ENCODE measurements at places on chromosomes 7 and 10.
A peak's percentile ranks its signal among the peaks of the same experiment; 100 is the strongest.

- peak; percentile 6 for DNase-seq
Measured at GRCh38 chr10:91032611-91033206, 111.8 kb upstream of the ANKRD1 start.

GRCh38 chr10:8071006-8071405 is 16.5 kb downstream of the GATA3 start:
- no peak for DNase-seq

DNA sequence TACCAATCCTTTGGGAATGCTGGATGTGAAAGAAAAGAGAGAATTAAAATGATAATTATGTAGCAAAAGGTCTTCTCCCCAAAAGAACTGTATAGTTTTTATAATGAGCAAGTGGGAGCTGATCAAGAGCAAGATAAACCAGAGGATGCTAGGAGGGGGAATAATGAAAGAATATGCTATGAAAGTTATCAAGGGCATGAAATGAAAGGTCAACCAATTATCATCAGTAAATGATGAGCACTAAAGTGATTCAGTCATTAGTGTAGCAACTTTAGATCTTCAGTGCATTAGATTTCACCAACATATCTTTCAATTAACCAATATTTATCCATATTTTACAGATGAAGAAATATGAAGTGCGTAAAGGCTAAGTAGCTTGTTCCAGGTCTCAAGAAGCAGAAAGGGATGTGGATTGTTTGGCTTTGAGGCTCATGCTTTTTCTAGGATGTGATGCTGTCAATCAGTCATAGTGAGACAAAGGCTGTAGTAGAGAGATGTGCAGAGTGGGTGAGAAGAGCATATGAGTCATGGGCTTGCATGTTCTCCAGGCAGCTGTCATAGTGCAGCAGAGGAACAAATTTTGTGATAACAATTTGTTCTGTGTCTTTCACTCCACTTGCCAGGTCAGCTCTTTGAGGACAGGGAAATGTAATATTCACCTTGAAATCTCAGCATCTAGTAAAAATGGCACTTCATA is 5.7 kb upstream of the OR2F2 start:
- no peak for DNase-seq

GRCh38 chr10:96270571-96270970 is 798 bp downstream of the BLNK start:
- no peak for DNase-seq

DNA sequence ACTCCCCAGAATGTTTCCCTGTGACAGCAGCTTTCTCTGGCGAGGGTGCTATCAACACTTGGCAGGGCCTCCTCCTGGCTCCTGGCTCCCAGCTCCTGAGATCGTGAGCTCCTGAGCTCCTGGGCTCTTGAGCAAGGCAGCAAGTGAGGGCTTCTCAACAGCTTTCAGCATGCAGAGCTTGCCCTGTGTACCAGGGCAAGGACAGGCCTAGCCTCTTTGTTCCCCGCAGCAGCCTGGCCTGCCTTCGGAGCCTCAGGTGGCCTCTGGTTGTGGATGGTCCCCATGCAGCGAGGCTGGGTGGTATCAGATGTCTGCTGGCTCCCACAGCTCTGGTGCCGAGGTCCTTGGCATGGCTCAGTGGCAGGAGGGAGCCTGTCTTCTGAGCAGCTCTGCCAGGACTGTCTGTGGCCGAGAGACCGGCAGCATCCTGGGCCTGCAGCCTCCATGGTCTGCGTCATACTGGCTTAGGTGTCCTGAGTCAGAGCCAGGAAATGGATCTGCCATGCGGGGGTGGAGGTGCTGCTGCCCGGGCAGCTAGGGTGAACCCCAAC is 44.2 kb downstream of the ZMIZ1 start:
- peak; percentile 5 for DNase-seq

GRCh38 chr10:129380279-129380678 is 86.8 kb upstream of the MGMT start:
- no peak for DNase-seq

DNA sequence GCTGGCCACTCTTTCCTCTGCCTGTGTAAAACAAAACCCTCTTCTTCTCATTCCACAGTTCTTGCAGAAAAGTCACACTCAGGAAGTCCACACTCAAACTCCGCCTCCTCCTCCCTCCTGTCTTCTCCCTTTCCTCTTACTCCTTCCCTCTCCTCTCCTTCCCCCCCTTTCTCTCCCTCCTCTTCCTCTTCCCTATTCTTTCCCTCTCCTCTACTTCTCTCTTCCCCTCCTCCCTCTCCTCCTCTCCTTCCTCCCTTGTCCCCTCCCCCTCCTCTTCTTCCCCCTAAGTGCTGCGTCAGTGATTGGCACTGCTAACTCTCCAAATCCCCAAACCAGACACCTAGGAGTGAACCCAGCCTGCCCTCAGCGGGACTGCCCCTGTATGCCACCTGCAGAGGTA is 67.0 kb downstream of the ZNF467 start:
- no peak for DNase-seq

- no peak for DNase-seq
Measured at GRCh38 chr10:97937928-97938327, 88.3 kb downstream of the GOLGA7B start.

DNA sequence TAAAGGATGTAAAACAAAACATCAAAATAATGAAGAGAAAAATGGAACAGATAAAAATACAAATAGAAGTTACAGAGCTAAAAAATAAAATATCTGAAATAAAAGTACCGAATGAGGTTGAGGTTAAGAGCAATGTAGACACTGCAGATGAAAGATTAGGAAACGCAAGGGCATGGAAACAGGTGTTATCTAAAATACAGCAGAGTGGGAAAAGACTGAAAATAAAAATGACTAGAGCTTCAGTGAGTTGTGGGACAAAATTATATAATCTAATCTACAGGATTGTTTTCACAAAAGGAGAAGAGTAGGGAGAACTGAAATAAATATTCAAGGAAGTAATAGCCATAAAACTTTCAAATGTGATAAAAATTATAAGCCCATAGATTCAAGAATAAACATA is 123.8 kb downstream of the PTEN start:
- DNase-seq = no peak

DNA sequence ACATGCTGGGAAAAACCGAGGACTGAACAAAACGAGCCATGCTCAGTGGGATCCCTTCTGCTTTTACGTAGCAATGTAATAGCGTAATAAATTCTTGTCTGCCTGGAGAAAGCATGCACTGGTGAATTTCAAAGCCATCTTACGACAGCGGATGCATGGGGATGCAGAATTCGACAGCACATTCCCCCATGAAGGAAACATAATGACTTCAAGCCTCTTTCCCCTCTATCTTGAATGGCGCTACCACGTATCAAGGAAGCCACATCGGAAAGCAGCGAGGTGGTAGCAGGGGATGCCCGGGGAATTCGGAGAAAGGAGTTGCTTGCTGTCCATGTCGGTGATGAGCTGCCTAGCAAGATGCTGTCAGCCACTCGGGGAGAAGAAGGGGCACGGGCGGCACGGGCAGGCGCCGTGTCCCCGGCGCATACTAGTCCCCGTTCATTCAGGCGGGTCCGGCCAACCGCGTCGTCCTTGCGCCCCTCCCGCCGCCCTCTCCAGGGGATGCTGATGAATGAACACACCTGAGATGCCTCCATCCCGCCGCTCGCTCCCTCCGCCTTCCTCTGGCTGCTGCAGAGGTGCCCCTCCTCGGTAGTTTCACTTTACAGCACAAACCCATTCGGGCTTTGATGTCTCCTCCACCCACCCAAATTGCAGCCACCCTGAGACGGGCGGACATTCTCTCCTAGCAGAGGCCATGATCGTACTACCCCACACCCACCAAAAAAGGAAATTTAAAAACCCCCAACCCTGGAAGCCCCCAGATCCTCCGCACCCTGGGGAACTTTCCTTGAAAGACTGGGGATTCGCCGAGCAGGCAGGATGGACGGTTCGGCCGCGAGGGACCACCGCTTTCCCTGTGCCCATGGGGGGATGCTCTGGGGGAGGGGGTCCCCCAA is 644 bp downstream of the SORBS1 start:
- peak; percentile 35 for DNase-seq

DNA sequence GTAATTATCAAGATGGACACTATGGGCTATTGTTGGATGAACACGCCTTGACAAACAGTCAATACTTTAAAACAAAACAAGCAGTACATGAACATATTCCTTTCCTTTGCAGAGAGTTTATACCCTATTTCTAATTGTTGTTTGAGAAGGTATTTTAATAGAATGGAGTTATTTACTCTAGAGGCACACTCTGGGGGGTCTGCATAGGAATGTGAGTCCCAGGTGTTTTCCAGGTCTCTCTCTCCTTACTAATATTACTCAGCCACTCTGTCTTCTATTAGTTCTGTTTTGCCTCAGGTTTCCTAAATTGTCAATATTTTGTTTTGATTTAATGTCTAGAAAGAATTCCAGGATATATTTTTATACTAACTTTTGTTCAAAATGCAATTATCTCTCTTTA is 1091.4 kb downstream of the CNTNAP2 start:
- no peak for DNase-seq

GRCh38 chr7:25854608-25855497 is 297.1 kb upstream of the NFE2L3 start:
- peak; percentile 99 for DNase-seq

- DNase-seq = peak; percentile 20
Measured at GRCh38 chr7:47435889-47436312, 146.0 kb downstream of the TNS3 start.

GRCh38 chr10:23493711-23494110 is 54.8 kb downstream of the OTUD1 start:
- no peak for DNase-seq
